NCI-H187 treated with DMSO at 0.1 percent for 48 hours (cell line): ENCODE measurements at places on chromosomes 16 and 17.

DNA sequence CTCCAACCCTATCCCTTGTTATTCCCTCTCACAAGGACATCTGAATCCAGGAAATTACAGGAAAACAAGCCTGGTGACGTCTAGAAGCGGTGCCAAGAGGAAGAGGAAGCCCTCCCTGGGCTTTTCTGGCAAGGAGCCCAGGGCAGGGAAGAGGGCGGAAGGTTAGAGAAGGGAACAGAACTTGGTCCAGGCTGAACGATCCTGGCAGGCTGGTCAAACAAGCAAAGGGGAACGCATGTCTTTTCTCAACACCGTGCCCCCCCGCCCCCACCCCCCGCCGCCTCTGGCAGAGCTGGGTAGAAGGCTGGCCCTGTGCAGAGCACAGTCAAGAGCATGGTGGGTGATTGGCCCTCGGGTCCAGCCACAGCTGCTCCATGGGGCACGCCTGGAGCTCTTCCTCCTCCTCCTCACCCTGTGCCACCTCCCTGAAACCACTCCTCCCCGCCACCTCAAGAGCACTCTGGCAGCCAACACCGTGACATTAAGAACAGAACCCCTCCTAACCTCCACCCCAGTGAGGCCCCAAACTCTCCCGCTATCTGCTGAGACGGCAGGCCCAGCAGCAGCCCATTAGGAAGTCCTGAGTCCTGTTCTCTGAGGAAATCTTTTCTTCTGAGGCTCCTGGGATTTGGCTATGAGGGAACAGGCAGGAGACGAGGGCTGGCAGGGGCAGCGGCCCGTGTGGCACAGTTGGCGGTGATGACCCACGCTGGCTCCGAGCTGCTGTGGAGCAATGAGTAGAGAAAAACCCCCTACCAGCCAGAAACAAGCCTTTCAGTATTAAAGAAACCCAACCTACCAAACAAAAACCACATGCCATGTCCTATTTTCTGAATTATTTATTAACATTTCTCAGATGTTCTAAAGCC, 7.3 kb downstream of the C16orf86 start:
- DNase-seq: no peak

DNA sequence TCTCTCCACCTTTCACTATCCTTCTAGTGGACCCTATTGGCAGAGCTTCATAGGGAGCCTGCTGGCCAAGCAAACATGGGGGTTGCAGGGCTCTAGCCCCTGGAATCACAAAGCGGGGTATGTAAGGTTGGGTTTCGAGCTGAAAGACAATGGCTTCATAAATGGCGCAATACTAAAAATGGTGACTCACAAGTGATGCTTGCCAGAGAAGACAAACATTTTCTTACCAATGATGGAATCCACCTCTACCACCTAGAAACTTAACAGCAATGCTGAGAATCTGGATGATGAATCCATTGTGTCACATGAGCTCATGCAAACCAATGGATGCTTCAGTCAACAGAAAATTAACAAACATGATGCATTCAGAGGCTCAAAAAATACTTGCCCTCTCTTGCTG, 375.3 kb upstream of the PSMD7 start:
- no peak for DNase-seq

DNA sequence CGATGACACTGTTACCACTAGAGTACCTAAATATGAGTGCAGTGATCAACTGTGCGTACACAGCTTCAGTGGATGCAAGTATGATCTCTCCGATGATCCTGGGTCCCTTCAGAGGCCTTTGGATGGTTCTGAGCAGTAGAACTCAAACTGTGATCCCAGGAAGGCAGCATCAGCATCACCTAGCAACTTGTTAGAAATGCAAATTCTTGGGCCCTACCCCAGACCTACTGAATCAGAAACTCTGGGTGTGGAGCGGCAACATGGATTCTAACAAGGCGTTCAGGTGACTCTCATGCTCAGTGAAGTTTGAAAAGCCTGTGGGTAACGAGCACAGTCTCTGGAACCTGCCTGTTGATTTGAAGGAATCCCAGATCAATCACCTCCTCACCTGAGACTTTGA, 25.4 kb downstream of the TOX3 start:
- DNase-seq: no peak

- no peak for DNase-seq
These were observed 73.2 kb downstream of the KANSL1 start for GRCh38 chr17:46120078-46120477.

DNA sequence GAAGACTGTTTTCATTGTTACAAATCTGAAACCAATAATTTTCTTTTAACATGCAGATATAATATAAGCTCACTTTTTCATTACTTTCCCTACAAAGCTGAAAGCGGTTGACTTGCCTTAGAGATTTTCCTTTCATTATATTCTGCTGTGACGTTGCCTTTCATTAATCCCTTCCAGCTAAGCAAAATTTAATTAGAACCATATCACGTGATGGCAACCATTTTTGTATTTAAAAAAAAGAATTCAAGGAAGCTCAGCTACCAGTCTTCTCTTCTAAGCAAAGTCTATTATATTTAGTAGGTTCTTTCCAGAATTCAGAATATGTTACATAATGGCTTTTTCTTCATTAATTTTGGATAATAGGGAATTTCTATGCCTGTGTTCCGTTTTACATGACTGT, 186.5 kb downstream of the PRKCA start:
- DNase-seq: no peak

GRCh38 chr17:76670020-76670717, 26.6 kb upstream of the ST6GALNAC1 start:
- no peak for DNase-seq

GRCh38 chr16:50247906-50248608, 18.3 kb upstream of the ADCY7 start:
- no peak for DNase-seq

GRCh38 chr16:27152121-27152520, 51.2 kb upstream of the KDM8 start:
- DNase-seq: no peak

GRCh38 chr16:88315543-88316105, 67.1 kb upstream of the ZNF469 start:
- no peak for DNase-seq

DNA sequence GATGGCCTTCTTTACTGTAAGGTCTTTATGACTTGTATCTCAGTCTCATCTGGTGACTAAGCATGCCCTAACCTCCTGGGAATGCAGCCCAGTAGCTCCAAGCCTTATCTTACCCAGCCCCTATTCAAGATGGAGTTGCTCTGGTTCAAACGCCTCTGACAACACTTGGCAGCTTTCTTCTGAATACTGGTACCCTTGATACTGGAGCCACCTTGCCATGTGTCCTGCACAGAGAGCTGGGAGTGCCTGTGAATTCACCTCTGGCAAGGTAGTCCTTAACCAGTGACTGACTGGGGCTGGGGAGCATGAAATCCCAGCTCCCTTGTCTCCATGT, 17.2 kb downstream of the NUDT7 start:
- DNase-seq: no peak

- DNase-seq: no peak
These were observed 186.5 kb downstream of the STX8 start for GRCh38 chr17:9389111-9389527.

- no peak for DNase-seq
These were observed 206.0 kb upstream of the MYOCD start for GRCh38 chr17:12459736-12460135.

DNA sequence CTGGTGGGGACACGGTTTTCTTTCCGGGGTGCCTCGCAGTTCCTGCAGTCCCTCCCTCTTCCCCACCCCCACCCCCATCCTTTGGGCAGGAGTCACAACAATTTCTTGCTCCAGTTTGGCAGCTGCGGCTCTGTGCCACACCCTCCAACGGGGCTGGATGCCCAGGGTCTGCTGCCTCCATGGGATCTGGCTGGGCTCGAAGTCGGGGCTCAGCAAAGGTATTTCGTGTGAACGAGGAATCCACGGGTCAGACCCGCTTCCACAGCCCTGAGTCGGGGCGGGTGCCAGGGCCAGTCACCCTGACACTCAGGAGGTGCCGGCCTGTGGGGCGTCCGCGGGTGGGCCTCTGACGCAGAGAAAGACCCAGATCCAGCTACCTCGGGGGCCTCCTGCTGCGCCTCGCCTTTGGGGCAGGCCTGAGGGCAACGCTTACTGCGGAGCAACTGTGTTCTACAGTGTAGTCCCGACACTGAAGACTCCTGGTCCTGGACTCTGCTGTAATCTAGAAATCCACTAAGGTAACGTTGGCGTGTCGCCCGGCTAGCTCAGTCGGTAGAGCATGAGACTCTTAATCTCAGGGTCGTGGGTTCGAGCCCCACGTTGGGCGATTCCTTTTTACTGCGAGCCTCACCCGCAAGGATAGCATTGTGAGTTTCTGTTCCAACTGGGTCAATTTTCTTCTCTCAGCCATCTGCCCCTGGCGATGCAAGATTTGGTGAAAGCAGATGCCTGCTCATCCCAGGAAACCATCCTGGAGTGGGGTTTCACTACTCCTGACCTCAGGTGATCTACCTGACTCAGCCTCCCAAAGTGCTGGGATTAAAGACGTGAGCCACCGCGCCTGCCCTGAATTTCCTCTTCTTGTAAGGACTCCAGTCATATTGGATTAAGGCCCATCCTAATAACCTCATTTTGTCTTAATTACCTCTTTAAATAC, 12.6 kb upstream of the OR1F1 start:
- no peak for DNase-seq

- DNase-seq: no peak
These were observed 36.0 kb downstream of the ARHGAP23 start for GRCh38 chr17:38464251-38464722.

DNA sequence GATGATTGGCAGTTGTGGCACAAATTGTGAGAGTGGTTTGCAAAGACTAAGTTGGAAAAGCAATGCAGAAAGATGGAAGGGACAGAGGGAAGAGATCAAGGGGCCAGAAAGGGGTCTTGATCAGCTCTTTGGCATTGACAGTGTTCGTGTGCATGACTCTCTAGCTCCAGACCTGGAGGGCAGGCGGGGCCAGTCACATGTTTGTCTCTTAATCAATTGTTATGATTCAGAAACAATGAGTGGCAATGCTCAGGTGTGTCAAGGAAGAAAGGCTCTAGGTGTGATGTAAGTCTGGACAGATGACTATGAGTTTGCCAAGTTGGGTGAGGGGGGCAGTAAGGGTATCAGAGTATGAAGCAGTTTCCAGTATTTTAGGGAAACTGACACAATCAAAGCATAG, 32.1 kb downstream of the WSB1 start:
- no peak for DNase-seq

DNA sequence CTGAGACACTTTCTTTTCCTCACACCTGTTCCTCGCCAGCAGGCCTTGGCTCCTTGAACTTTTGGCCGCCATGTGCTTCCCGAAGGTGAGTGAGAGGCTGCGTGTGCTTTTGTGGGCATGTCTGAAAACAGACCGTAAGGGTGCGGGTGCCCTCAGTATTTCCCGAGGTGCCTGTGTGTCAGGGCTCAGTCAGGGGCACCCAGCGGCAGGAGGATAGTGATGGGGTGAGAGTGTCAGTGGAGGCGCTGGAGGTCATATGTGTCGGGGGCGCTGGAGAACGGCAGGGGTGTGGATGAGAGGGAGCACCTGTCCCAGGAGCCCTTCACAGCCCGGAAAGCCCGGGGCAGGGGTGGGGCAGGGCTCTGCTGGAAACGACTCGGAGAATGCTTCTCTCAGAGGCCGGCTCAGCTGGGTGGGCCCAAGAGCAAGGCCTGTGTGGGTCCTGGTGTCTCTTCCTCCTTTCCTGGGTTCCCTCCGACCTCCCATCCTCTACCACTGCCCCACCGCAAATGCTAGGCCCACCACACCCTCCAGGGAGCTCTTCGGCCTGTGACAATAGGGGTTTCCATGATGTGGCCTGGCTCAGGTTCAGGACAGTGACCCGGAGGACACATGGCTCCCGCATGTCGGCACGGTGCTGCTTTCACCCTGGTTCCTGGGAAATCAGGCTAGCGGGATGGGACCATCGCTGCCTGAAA, 451 bp downstream of the IL32 start:
- no peak for DNase-seq

- no peak for DNase-seq
These were observed 30.0 kb downstream of the GINS2 start for GRCh38 chr16:85658504-85659326.

DNA sequence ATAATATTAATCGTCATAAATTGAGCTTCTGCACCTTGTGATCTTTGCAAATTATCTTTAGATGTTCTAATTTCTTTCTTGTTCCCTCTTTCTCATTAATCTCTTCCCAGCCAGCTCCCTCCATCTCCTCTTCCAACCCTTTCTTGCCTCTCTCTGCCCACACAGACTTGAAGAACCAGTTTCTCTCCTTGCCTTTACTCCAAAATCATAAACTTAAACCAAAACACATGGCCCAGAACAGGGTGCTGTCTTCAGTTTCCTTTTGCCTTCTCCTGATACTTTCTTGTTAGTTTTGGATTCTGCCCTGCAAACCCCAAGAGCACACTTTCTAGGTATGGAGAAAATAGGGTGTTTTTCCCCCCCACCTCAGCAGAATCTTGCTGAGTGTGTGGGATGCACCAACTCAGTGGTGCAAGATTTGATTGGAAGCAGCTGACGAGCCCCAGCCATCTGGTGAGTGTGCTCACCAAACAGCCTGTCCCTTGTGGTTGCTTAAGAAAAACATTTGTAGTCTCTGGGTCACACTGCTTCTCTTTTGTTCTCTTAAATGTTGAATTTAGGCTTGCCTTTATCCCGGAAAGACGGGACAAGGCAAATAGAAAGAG, 175.8 kb upstream of the MAF start:
- DNase-seq: no peak

GRCh38 chr16:48613061-48613957, 3.3 kb upstream of the N4BP1 start:
- DNase-seq: no peak

GRCh38 chr17:36503456-36504155, 17.1 kb downstream of the ZNHIT3 start:
- no peak for DNase-seq

- DNase-seq: no peak
These were observed 33.9 kb downstream of the MYH11 start for GRCh38 chr16:15822957-15823356.

DNA sequence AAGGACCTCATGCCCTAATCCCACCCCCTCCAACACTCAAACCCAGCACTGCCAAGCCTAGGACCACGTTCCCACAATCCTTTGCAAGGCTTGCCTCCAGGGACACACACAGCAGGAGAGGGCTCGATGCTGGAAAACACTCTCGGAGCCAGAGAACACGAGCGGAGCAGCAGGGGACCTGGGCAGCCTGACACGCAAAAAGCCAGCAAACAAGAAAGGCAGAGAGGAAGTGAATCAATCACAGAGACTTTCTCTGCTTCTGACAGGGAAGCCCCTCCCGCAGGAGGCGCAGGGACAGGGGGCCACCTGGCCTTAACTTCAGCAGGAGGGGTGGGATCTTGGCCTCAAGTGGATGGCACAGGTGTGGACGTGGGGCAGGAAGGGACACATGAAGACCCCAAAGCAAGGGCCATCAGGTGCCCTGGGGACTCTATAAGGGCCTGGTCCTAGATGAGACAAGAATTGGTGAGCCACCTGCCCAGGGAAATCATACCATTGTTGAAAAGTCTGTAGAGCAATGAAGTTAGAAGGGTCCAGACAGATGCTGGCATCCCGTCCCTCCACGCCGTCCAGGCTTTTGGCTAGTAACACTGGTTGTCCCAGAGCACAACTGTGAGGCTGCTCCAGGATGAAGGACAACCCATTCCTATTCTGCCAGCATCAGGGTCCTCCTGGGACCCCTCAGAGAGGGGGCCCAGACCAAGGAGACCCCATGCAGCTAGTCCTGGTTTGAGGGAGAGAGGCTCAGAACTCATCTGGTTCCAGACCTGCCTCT, 2.2 kb downstream of the SDK2 start:
- DNase-seq: no peak

- DNase-seq: no peak
These were observed 13.5 kb downstream of the KIF18B start for GRCh38 chr17:44933824-44934744.
